ENCODE measurements at places on chromosomes 16 and 17.
A peak's percentile ranks its signal among the peaks of the same experiment; 100 is the strongest.

DNA sequence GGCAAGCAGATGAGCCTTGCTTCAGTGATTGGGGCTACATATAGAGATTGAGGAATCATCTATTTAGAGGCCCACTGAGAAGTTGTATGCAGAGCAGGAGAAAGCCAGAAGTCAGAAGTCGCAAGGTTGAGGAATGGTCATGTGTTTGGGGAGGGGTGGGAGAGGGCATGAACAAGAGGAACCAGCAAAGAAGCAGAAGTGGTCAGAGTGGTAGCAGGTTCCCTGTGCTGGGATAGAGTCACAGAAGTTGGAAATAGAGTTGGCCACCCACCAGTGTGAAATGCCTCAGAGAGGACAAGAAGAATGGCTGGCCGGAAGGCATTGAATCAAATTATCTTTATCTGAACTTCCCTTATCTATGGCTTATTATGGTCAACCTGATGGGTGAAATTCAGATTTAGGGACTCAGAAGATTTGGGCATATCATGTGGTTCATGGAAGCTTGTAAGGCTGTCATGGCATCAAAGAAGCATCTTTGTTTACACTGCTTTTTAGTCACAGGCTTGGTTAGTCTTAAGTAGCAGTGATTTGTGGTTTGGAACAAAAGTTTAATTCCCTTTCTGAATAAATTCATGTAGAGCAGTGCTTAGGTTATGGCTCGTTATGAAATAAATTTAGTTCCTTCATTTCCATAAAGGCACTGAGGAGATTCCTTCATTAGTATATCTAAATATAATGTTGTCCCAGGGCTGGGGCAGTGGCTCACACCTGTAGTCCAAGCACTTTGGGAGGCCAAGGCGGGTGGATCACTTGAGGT lies 19.7 kb downstream of the MAP3K3 start:
- no peak for DNase-seq

- DNase-seq, result no peak
Measured at GRCh38 chr16:27515874-27516353, 33.8 kb downstream of the GTF3C1 start.

- no peak for DNase-seq
Measured at GRCh38 chr16:64704386-64704785, 417.5 kb downstream of the CDH11 start.

GRCh38 chr17:27879987-27880608 lies 13.1 kb downstream of the LYRM9 start:
- DNase-seq, result peak; percentile 62

DNA sequence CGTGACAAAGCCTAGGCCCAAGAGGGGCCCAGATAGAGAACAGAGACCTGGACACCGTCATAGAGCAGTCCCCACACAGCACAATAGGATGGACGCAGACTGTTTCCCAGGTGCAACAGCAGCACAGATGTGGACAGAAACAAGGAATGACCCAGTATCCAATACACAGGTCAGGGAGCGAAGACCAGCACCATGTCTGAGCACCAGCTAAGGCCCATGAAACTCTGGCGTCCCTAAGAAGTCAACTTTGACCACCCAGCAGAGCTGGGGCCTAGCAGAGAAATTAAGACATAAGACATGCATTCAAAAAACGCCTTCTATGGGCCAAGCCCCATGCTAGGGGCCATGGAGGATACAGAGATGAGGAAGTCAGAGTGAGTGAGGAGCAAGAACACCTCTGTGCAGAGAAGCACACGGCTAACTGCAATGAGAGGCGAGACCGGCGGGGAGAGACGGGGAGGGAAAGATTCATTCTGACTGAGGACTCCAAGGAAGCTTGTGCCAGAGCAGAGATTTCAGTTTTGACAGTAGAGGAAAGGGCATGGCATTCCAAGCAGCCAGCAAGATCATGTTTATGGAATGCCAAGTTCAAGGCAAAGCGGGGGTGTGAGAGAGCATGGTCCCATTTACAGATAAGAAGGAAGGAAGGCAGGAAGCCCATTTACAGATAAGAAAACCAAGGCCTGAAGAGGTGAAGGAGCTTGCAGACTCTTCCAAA lies 50.8 kb downstream of the PITPNM3 start:
- no peak for DNase-seq

DNA sequence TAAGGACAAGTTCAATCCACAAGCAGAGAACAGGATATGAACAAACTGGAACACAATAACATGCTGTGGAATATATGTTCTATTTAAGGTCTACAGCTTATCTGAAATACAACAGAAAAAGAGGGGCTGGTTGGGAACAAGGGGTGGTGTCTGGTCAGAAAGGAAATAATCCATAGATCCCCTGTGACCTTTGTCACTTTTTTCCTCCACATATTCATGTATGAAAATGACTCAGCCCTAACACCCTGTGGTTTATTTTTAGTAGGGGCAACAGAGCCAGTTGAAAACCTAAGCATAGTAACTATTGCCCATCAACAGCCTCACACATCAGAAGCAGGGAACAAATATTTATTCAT lies 12.3 kb upstream of the SPAG9 start:
- no peak for DNase-seq

DNA sequence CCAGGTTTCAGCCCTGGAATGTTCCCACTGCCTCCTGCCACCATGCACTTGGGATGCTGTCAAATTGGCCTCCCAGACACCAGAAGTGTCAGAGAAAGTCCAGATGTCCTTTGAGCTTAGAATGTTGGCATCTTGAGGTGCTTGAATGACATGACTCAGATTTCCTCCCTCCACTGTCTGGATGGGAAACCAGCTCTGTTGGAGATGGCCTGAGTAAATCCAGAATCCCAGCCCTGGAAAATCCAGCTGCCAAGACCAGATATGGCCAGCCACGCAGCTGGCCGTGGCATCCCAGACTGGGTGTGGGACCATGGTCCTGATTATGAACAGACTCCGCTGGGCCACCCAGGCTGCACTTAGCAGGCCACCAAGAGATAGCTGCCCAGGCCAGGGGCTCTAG lies 57.0 kb upstream of the CLEC3A start:
- DNase-seq, result no peak

- DNase-seq, result peak; percentile 14
Measured at GRCh38 chr17:41959336-41960095, 7.1 kb upstream of the CNP start.

DNA sequence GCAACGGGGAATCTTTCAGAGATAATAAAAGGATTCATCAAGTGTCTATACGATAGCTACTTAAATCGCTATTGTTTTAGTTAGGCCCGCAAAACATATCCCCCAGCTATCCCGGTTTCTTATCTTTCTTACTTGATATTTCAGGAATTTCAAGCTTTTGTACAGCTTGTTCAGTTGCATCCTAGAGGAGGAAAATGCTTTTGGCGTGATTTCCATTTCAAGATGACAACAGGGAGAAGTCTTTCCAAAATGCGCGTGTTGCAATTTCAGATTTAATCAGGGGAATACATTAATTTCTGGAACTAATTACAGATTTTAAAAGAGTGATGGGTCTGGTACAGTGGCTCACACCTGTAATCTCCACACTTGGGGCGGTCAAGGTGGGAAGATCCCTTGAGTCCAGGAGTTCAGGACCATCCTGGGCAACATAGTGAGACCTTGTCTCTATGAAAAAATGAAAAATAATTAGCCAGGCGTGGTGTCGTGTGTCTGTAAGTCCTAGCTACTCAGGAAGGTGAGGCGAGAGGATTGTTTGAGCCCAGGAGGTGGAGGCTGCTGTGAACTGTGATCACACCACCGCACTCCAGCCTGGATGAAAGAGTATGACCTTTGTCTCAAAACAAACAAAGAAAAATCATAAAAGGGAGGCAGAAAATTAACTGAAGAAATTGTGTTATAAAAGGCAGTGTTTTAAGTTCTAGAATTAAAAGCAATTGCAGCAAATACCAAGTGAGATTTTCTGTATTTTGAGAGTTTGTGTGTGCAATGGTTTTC lies 546.1 kb downstream of the MAF start:
- DNase-seq, result no peak

DNA sequence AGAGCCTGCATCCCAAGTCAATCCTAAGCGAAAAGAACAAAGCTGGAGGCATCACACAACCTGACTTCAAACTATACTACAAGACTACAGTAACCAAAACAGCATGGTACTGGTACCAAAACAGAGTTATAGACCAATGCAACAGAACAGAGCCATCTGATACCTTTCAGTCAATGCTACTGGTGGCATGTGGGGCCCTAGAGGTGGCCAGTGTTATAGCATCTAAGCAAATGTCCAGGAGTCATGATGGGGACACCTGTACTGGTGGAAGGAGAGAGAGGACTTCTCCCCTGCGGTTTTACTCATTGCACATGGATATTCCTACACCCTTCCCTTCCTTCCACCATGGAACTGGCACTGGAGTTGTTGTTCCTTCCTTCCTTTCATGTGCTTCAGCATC lies 6.0 kb upstream of the ASIC2 start:
- no peak for DNase-seq

GRCh38 chr16:11743308-11744074 lies 834 bp upstream of the TXNDC11 start:
- DNase-seq, result no peak

GRCh38 chr16:66856801-66857200 lies 12.6 kb downstream of the CA7 start:
- DNase-seq, result no peak

DNA sequence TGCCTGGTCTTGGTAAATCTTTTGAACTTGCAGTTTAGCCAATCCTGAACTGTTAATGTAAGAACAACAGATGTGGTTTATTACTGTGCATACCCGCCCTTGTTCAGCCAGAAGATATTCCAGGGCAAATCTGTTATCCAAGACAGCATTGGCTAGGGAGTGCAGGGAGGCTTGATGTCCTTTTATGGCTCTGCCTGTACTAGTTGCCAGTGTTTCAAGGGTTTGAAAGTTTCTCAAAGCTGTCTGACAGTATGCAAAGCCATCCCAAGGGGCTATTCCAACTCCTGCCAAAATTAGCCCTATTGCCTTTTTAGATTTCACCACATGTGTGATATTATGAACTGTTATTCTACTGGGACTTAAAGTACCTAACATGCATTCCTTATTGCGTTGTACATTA lies 30.1 kb downstream of the LCMT1 start:
- DNase-seq, result no peak

- no peak for DNase-seq
Measured at GRCh38 chr16:30186782-30187555, 3.6 kb downstream of the CORO1A start.

- DNase-seq, result no peak
Measured at GRCh38 chr17:78272181-78272913, 40.9 kb downstream of the TMEM235 start.

DNA sequence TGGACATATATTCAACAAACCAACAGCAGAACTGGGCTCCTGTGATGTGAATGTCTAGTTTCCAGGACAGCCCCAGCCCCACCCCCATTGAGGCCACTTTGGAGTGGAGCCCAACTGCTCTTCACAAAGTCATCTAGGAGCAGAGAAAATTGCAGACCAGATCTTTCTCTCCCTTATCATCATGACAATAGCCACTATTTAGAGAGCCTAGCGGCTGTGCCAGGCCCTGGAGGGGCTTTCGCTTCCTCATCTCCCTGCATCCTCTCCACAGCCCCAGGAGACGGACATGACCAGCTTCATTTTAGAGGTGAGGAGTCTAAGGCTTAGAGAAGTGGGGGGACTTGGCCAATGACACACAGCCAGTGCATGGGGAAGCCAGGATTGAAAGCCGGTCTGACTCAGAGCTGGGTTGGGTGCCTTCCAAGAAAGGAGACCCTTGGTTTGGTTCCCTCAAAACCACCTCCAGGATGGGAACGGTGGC lies 1.4 kb downstream of the PRSS8 start:
- DNase-seq, result peak; percentile 19

- DNase-seq, result no peak
Measured at GRCh38 chr16:56351481-56351880, 73.9 kb downstream of the AMFR start.

DNA sequence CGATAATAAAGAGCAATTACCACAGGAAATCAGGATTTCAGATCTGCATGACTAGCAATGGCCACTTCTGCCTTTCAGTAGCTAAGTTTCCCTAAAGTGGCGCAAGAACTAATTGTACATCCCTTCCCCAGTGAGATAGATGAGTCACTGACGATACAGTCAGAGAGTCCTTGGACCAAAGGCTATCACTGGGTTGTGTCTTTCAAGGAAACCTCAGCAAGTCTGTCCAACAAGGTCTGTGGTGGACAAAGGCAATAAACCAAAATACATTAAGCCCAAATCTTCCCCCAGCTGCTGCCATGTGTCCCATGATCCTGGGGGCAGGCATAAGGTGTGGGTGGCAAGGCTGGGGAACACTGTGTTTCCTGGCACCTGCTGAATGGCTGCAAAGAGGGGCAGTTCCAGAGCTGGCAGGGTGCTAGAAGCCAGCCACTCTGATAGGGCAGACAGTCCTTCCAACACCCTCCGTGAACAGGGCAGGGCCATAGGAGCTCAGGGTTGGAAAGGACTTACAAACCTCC lies 20.5 kb upstream of the MTMR4 start:
- DNase-seq, result no peak

DNA sequence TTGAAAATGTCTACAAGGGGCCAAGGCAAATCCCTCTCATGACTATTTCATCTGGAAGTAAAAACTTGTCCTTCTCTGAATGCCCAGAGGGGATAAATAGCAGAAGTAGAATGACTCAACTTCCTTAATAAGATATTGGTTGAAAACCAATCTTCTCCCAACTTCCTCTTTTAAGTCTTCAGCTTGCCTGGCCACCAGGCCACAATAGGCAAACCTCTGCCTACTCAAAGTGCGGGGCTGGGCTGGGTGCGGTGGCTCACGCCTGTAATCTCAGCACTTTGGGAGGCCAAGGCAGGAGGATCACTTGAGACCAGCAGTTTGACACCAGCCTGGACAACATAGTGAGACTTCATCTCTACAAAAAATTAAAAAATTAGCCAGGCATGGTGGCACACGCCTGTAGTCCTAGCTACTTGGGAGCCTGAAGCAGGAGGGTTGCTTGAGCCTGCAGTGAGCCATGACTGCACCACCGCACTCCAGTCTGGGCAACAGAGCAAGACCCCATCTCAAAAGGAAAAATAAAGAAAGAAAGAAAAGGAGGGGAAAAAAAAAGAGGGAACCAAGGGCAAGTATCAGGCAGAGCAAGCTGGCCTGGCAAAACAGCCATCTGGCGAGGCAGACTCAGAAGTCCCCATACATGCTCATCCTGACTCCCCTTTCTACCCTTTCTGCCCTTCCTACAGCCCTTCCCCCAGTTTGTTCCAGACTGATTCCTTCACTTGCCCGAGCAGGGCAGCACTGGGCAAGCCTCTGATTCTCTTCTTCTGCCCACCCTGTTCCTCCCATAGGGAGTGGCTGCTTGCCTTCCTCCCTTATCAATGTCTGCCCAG lies 20.6 kb downstream of the MAP3K14 start:
- no peak for DNase-seq

GRCh38 chr16:24537474-24538337 lies 1.7 kb upstream of the RBBP6 start:
- no peak for DNase-seq

GRCh38 chr17:66730461-66730923 lies 104.4 kb upstream of the CACNG5 start:
- DNase-seq, result no peak

DNA sequence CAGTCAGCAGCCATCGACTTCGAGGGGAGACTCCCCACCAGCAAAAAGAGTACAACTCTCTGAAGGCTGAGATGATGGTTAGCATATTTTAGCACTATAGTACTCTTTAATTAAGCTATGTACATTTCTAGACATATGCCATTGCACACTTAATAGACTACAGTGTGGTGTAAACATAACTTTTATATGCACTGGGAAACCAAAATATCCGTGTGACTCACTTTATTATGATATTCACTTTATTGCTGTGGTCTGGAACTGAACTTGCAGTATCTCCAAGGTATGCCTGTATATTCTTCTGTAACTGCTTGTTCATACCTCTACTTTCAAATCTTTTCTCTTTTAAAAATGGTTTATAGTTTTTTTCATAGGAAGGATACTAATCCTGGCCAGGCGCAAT lies 11.0 kb upstream of the NXPH3 start:
- no peak for DNase-seq
